Left ventricle myocardium inferior (tissue), 1 donor: ENCODE measurements at places on chromosomes 11 and 22. TPM values are rescaled to one million over a fixed set of nuclear protein-coding genes. Genes with fewer than 3 reads are reported as not detected.

Gene TEAD1
- total RNA-seq: 121 TPM

Gene GTSE1
- total RNA-seq: 0.25 TPM

GRCh38 chr11:104917271-104918112 is 19.2 kb upstream of the CASP12 start:
- H3K4me1 ChIP-seq: peaks cover 16% of the 10 kb centered on the region
- no peaks in the 10 kb centered on the region for H3K36me3 ChIP-seq
- no peak for DNase-seq
- no peaks in the 10 kb centered on the region for H3K27me3 ChIP-seq
- H3K27ac ChIP-seq: peak overlapping the region; percentile 70
- peak overlapping the region; percentile 59 for H3K4me3 ChIP-seq

- H3K4me1 ChIP-seq: no peaks in the 10 kb centered on the region
- peaks cover 87% of the 10 kb centered on the region for H3K36me3 ChIP-seq
- H3K27me3 ChIP-seq: no peaks in the 10 kb centered on the region
- H3K4me3 ChIP-seq: no peak overlapping the region
Observed at GRCh38 chr22:19377565-19378343, 53.8 kb downstream of the HIRA start.

Gene OR2AG2
- total RNA-seq: not detected
